ENCODE measurements at places on chromosomes 3 and 15.

GRCh38 chr3:52245322-52246263 lies at the start of gene PPM1M:
TSS of gene PPM1M (plus strand) at chr3:52245759. CDS start at chr3:52245825, 66 bp downstream.
- DNase-seq, result no peak

DNA sequence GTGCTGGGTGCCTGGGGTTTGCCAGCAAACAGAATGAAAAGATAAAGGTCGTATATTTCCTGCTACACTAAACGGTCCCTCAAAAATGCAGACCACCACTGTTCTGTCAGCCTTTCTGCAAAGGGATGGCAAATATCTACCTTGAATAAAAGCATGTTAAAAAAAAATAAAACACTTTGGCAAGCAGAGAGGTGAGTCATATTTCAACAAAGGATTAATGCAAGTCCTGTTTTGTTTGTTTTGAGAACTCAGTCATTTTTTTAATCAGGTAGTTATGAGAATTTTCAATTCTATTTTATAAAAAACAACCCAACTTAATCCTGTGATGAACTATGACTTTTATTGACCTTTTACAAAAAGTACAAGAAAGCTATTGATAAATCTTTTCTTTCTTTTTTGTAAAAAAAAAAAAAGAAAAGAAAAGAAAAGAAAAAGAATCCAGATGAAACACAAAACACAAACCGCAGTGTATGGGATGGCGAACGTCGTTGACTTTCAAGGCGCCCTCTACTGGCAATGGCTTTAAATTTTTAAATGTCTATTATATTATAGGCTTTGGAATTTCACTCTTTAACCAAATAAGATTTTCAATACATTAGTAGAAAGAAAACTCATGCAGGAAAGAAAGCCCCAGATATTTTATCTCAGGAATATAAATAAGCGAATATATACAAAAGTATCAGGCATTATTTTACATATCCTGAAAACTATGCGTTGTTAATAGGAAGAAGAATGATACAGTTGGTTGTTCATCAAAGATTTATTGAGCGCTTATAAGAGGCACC lies 87.8 kb downstream of the NCEH1 start:
- DNase-seq, result no peak

GRCh38 chr3:87268646-87269211 lies 7.7 kb downstream of the POU1F1 start:
- no peak for DNase-seq

- no peak for DNase-seq
Observed at GRCh38 chr3:183854318-183855035, 29.1 kb upstream of the MAP6D1 start.

DNA sequence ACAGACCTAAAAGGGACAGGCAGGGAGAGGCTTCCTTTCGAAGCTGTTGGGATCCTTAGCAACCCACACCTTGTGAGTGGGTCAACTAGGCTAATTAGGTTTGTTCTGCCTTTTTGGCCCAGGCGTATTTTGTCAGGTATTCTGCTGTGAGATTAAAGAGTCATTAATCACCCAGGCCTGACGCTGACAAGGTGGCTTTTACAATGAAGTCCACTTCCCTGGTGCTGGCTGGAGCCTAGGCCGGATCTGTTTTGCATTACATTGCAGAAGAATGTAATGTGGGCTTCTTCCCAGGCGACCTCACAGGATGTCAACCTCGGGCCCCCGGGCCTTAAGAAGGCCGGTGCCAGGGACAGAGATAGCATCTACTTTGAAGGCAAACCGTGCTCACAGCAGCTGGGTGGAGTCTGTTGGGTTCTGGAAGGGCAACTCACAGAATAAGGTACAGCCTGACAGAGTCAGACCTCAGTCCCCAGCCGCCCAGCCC lies 76.9 kb downstream of the HES1 start:
- no peak for DNase-seq

GRCh38 chr3:114775395-114775794 lies 371.7 kb downstream of the ZBTB20 start:
- DNase-seq, result no peak
